ENCODE measurements at places on chromosomes 11 and 22.

DNA sequence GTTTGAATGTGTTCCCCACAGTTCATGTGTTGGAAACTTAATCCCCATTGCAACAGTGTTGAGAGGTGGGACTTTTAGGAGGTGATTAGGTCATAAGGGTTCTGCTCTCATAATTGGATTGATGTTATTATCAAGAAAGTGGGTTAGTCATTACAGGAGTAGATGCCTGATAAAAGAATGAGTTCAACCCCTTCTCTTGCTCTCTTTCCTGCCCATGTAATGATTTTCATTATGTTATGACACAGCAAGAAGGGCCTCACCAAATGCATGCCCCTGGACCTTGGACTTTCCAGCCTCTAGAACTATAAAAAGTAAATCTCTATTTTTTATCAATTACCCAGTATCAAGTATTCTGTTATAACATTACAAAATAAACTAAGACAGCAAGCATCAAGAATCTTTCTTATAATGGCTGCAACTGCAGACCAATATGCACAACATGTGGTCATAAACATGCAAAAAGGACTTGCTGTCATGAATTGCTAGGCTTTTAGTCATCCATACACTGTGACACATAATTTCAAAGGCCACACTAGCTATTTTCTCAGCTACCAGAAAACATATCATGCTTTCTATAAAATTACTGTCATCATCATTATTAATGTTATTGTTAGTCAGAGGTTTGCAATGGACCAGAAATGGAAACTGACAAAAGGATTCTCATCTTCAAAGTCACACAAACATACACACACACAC lies 99.9 kb upstream of the GUCY1A2 start:
- DNase-seq, result no peak

DNA sequence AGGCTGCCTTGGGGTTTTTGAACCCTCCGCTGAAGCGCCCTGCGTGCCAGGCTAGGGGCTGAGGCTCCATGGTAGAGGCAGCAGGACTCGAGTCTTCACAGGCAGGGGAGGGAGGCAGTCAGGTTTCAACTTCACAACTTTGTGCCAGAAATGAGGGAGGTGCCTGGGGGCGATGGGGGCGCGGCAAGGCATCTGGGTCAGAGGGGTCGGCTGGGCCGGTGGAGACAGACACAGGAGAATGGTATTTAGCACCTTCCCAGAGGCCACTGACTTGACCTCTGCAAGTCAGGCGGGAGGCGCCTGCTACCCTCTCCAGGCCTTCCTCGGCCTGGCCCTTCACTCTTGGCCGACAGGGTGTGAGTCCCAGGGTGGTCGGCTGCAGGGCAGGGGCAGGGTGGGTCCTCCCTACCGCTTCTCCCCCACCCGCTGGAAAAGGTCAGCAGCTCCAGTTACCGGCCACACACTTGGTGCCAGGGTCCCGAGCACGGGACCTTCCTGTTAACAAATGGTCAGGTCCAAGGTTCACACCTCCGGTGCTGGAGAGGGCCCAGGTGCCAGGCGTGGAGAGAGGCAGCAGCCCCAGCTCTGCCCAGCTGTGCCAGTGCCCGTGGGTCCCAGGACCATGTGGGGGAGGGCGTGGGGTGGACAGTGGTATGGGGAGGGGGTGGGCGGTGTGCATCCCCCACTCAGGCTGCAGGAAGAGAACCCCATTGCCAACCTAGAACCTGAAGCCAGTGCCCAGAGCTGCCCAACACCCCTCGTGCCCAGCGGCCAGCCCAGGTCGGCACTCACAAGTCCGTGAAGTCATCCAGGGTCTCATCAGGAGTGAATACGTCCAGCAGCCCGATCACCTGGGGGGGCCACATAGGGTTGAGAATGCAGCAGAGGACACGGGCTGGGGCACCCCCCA lies 3.8 kb downstream of the MAPK12 start:
- no peak for DNase-seq

- DNase-seq, result no peak
These were observed 56.1 kb downstream of the SYT9 start for GRCh38 chr11:7307836-7308235.

GRCh38 chr11:41851743-41852142 lies 392.3 kb upstream of the LRRC4C start:
- DNase-seq, result no peak

DNA sequence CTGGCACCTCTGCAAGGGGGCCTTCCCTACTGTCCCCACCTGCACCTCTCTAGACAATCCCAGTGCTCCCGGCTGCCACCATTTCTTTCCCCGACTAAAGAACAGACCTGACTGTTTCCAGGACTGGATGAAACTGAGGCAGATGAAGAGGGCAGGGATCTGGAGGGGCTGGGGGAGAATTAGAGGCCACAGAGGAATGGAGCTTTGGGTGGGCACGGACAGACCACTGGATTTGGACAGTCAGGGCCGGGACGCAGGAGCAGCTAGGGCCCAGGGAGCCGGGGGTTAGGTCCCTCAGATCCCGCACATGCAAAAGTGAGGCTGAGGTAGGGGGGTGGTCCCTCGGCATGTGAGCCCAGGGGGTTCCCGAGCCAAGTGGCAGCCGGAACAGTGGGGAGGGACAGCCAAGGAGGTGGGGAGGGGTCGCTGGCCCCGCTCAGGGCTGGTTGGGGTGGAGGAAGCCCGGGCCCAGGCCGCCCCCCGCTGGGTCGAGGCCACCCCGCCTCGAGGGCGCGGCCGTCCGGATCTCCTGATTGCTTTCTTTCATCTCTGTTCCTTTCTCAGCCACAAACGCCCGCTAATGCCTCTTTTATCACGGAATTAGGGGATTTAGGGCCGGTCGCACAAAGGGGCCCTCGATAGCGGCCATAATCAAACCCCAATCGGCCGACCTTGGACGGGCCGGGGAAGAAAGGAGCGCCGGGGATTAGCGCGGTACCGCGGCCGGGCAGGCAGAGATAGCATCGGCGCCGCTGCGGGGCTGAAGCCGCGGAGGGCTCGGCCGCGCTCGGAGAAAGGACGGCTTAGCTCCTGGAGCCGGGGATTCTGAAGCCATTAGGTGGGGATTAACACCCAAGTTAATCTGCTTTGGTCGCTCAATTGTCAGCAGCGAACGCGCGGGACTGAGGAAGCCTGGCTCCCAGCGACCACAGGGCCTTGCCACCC lies 9.3 kb downstream of the SLC25A1 start:
- DNase-seq, result no peak

DNA sequence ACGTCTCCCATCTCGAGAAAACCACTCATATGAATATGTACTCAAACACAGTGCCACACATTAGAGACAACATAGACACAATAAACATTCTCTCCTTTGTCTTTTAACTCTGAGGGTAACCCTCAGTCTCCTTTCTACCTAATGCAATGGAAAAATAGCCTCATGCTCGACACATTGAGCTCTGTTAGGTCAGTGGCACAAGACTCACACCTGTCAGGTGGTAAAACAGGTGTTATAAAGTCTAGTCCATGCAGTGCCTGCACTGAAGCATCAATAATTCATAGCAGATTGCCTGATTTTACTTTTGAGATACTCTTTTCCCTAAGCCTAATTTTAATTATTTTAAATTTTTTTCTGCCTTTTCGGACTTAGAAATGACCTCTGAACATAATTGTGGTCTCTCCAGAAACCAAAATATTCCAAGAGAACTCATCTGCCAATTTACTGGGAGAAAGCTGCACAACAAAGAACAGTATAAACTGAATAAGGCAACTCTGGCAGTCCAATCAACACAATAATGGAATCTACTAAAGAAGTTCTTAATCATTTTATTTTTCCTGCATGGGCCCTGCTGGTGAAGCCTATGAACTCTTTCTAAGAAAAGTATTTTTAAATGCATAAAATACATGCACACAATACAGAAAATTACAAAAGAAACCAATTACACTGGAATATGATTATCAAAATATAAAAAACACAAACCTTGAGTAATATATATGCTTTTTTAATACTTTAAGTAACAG lies 9.9 kb downstream of the RDX start:
- DNase-seq, result no peak

GRCh38 chr11:118358071-118358470 lies 1.3 kb upstream of the UBE4A start:
- DNase-seq, result no peak

GRCh38 chr11:93700830-93701229 lies 39.3 kb downstream of the CEP295 start:
- DNase-seq, result no peak

- DNase-seq, result no peak
These were observed 7.0 kb upstream of the SH3BP1 start for GRCh38 chr22:37632174-37633088.

GRCh38 chr22:30876915-30877553 lies 91.5 kb downstream of the MORC2 start:
- DNase-seq, result no peak

- DNase-seq, result no peak
These were observed 22.8 kb downstream of the THOC5 start for GRCh38 chr22:29530716-29531115.

All from activated T-cell treated with anti-CD3 and anti-CD28 coated beads, Interleukin-2, amount 50 U/mL, for 1 hour (primary cell).